GOT3 (cell line): ENCODE measurements at places on chromosomes 4 and X.

DNA sequence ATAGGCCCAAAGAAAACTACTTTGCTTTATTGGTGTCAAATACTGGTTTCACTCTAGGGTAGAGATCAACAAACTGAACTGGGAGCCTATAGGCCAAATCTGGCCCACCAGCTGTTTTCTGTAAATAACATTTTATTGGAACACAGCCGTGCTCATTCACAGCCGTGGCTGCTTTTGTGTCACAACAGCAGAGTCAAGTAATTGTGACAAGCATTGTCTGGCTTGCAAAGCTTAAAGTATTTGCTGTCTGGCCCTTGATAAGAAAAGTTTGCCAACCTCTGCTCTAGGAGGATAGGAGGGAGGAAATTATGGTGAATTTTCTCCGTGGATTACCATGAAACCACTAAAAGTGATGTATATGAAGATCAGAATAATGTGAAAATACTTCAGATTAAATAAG, 53.4 kb downstream of the GPAT3 start:
- DNase-seq, result no peak

GRCh38 chr4:82839624-82840023, 41.0 kb upstream of the SCD5 start:
- no peak for DNase-seq

GRCh38 chr4:47744843-47745382, 93.0 kb downstream of the CORIN start:
- no peak for DNase-seq

DNA sequence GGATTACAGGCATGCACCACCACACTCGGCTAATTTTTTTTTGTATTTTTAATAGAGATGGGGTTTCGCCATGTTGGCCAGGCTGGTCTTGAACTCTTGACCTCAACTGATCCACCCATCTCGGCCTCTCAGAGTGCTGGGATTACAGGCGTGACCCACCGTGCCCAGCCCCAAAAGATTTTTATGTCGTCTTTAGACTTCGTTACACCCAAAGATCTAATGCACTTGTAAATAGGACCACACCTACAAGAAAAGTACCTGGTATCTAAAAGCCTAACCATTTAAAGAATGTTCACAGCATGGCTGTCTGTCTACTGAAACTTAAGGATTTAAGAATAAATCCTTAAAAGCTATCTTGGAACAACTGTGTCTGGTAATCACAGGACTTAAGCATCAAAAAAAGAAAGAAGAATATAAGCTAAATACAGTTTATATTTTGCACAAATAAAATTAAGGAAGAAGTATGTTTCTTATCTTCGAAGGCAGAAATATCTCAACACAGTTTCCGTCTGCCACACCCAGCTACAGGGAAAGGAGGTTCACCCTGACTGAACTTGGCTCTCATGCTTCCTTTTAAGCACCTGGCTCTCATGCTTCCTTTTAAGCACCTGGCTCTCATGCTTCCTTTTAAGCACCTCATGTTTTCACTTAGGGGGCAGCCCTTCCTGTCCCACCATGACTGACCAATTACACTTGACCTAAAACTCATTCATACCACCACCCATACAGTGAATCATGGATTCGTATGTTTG, 92.0 kb upstream of the STS start:
- no peak for DNase-seq

- DNase-seq, result no peak
Observed at GRCh38 chr4:99414401-99414800, 20.7 kb downstream of the ADH7 start.

DNA sequence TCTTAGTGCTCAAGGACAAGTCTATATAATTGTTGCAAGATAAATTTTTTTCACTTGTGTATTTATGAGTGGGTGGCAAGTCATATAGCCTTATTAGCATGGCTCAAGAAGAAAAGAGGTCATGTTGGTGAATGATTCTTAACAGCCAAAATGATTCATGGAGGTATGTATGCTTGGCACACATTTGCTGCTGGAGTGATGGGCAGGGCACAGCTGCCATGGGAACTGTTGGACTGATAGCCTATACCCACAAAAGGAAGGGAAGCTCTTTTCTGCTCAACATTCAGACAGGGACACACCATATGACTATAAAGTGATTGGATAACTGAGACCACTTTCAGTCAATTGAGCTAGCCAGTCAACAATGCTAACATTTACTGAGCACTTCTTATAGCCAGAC, 46.8 kb upstream of the PITX2 start:
- no peak for DNase-seq

- DNase-seq, result no peak
Observed at GRCh38 chr4:97558204-97558778, 585.0 kb downstream of the STPG2 start.

GRCh38 chrX:38335382-38335781, 8.1 kb upstream of the RPGR start:
- DNase-seq, result no peak

DNA sequence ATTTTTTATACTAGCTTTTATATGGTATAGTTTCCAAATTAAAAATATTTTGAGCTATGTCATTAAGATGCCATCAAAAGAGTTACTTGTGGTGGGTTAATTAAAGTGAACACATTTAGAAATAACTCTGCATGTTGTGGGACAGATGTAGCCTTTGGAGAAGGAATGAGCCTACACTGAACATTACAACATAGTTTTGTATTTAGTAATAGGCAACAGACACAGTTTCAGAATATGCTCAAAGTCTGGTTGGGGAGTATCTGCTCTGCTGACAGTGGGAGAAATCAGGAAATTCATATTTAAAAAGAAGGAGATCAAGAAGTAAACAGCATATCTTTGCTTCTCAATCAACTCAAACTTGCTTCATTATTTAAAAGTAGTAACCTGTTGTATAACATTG, 23.7 kb downstream of the EMCN start:
- no peak for DNase-seq
